ENCODE measurements at places on chromosomes 1 and 21.

DNA sequence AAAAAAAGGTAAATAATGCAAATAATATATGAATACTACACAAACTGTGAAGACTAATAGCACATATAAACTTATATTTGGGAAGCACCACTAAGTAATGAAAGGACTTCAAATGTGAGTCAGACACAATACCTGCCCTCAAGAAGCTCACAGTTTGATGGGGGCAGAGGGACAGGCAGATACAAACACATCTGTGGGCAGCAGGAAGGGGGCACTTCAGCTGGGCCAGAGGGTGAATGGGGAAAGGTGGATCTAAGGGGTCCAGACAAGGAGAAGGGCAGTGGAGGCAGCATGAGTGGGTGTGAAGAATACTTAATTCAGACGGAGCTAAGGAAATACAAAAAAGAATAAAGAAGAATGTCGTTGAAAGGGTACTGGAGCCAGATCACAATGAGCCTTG, 114.2 kb downstream of the TGFBR3 start:
- no peak for DNase-seq

DNA sequence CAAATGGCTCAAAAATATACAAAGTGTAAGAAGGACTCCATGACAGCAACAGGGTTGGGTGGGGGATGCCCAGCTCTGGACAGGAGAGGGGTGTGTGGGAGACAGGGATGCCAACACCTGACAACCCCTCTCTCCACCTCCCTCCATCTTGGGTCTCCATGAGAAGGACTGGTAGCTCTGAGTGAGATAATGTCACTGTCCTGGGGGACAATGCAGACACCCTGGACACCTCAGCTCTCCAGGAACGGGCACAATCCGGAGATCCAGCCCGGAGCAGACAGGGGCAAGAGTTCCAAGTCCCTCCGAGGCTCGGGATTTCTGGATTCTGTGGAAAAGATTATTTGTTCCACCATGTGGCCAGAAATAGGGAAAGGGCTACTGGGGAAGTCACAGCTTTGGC, 122.5 kb downstream of the GLIS1 start:
- DNase-seq: no peak

GRCh38 chr21:16046656-16047330, 317.0 kb downstream of the USP25 start:
- no peak for DNase-seq

DNA sequence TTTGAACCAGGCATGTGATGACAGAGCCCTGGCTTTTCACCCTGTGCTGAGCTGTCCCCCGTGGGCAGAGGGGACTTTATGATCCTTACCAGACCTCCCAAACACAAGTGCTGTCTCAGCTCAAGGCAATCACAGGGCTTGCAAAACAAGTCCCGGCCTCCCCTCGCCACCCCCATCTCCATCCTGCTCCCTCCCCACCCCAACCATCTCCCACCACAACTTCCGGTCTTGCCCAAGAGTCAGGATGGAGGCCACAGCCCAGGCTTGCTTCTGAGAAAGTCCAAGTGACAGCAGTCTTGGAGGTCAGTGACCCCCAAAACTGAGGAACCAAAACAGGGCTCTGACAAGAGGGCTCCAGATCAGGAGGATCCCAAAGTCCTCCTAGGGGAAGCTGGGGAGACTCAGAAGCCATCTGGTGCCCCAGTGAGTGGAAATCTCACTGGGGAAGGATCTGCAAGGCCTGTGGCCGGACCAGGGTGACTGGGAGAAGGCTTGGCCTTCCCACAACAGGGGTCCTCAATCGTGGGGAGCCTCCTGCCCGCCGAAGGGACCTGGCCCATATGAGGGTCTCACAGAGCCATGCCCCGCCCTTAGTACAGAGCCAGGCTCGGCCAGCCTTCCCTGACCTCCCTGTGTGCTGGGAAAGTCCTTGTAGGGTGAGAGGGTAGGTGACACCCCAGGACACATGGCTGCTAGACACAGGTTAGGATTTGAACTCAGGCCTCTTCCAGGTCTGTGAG, 4.5 kb upstream of the SDC3 start:
- DNase-seq: no peak
